ENCODE measurements at places on chromosomes 11 and 22.

GRCh38 chr11:66556086-66556485 is 9.4 kb downstream of the ACTN3 start:
- no peak overlapping the region for H3K4me3 ChIP-seq
- DNase-seq = no peak
- no peak overlapping the region for H3K27ac ChIP-seq

- no peaks in the 10 kb centered on the region for H3K36me3 ChIP-seq
- peaks cover 3% of the 10 kb centered on the region for H3K27me3 ChIP-seq
- H3K4me1 ChIP-seq = no peaks in the 10 kb centered on the region
Observed at GRCh38 chr11:123753110-123753509, 1.2 kb downstream of the OR6X1 start.

DNA sequence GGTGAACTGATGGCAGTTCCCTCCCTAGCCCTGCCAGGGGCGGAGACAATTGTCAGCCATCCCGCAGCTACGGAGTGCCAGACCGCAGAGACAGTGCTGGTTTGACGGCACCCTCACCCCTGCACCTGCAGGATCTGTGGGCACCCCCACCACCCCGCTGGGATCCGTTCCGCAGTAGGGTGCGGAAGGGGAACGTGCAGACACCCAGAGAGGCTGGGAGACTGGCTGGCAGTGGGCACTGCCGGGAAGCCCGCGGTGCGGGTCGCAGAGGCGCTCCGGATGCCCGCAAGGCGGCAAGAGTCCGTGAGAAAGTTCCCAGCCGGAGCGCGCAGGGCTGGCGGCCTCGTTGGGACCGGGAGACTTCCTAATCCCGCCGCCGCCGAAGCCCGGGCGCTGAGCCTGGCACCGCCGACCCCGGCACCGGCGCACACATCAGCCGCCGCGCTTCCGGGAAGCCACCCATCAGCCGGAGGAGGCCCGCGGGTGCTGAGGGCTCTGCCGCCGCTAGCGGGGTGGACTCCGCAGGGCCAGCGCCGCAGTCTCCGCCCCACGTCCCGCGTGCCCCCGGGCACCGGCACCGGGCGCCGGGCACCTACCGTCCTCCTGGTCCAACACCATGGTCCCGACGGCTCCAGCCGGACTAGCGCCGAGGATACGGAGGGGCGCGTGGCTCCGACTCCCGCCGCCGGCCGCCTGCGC is 4.3 kb upstream of the LMO1 start:
- H3K4me1 ChIP-seq = peaks cover 3% of the 10 kb centered on the region
- H3K4me3 ChIP-seq = peak overlapping the region; percentile 84
- no peaks in the 10 kb centered on the region for H3K36me3 ChIP-seq
- H3K27me3 ChIP-seq = no peaks in the 10 kb centered on the region

GRCh38 chr11:72189455-72190250 is 2.3 kb upstream of the FOLR1 start:
- H3K4me3 ChIP-seq = no peak overlapping the region
- H3K4me1 ChIP-seq = peaks cover 3% of the 10 kb centered on the region
- H3K36me3 ChIP-seq = no peaks in the 10 kb centered on the region
- no peak overlapping the region for H3K27ac ChIP-seq
- no peak for DNase-seq
- no peaks in the 10 kb centered on the region for H3K27me3 ChIP-seq

GRCh38 chr11:37841016-37841415 is 1243.0 kb upstream of the RAG2 start:
- no peaks in the 10 kb centered on the region for H3K36me3 ChIP-seq
- no peak overlapping the region for H3K27ac ChIP-seq
- no peak overlapping the region for H3K4me3 ChIP-seq
- no peaks in the 10 kb centered on the region for H3K27me3 ChIP-seq
- no peaks in the 10 kb centered on the region for H3K4me1 ChIP-seq

DNA sequence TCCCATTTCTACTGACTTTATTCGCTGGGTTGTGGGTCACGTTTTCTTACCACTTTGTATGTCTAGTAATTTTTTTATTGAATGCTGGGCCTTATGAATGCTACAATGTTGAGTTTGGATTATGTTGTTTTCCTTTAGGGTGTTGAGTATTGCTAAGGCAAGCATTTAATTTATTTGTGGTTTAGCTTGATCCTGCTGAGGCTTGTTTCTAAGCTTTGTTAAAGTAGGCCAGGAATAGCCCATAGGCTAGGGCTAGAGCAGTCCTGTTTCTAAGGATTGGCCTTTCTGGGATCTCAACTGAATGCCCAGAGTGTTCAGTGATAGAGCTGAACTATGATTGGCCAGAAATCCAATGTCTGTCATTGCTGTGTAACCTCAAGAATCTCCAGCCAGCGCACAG is 56.1 kb upstream of the LDLRAD3 start:
- no peak overlapping the region for H3K27ac ChIP-seq
- no peak for DNase-seq
- no peak overlapping the region for H3K4me3 ChIP-seq
- no peaks in the 10 kb centered on the region for H3K27me3 ChIP-seq
- peaks cover 3% of the 10 kb centered on the region for H3K4me1 ChIP-seq

GRCh38 chr11:82676483-82677094 is 57.1 kb downstream of the FAM181B start:
- H3K27ac ChIP-seq = no peak overlapping the region
- no peak overlapping the region for H3K4me3 ChIP-seq
- DNase-seq = no peak
- H3K4me1 ChIP-seq = no peaks in the 10 kb centered on the region

DNA sequence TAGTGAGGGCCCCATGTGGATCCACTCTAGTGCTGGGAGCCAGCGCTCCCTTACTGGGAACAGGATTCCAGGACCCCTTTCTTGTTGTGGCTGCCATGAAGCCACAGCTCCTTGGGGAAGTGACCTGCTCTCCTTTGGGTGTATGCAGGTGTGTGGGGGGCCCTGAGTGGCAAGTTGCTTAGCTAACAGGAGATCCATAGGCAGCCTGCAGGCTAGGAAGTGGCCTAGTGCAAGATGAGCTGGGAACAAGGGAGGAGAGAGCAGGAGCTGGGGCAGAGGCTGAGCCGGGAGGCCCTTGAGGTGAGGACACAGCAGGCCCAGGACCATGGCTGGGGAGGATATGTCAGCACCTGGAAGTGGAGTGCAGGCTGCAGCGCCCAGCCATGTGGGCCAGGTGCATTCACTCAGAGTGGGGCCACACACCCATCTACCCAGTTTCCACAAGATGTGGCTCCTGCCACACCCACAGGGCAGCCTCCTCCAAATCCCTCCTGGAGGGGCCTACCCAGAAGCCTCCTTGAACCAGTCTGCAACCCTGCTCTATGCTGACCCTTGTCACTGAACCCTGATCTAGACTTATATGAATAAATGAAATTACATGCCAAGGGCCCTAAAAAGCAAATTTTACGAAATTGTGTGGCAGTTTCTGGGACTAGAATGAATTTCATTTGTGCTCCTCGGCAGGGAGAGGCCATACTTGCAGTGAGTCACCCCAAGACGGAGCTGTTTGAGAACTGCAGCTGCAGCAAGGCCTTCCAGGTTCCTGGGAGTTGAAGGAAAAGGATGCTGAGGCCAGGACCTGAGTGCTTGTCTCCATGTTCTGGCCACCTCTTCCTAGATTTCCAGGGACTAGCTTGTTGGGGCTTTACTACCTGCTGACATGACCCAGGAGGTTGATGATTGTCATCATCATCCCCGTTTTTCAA is 3.2 kb downstream of the THAP7 start:
- peaks cover 14% of the 10 kb centered on the region for H3K4me1 ChIP-seq
- no peak for DNase-seq
- peaks cover 47% of the 10 kb centered on the region for H3K36me3 ChIP-seq
- no peak overlapping the region for H3K27ac ChIP-seq
- H3K27me3 ChIP-seq = no peaks in the 10 kb centered on the region
- H3K4me3 ChIP-seq = no peak overlapping the region

DNA sequence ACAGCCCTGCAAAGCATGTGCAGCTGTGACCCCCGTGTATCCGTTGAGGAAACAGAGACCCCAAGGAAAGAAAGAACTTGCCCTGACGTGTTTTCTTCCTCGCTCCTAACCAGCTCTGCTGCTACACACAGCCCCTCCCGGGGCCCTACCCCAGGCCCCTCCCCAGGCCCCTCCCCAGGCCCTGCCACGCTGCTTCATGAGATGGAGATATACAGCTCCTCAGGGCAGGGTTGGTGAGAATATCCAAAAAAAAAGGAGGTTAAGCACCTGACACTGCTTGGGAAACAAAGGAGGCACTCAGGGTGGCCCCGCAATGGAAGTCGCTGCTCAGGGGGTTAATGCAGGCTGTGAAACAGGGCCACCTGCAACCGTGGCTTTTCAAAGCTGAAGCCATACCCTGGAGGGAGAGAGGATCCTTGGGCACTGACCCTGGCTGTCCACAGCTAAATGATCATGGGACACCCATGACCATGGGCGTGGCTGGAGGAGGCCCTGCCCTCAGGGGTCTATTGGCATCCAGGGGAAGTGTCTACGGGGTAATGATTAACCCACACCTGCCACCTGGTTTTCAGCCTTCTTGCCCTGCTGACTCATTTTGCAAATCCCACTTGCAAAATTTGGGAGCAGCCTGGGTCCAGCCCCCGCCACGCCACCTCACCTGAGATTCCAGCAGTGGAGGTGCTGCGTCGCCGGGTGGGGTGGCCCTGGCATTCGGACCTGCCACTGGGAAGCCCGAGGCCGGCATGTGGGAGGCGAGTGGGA is 112.1 kb upstream of the ANO1 start:
- H3K4me3 ChIP-seq = no peak overlapping the region
- H3K36me3 ChIP-seq = no peaks in the 10 kb centered on the region
- no peaks in the 10 kb centered on the region for H3K4me1 ChIP-seq
- no peak for DNase-seq
- H3K27me3 ChIP-seq = no peaks in the 10 kb centered on the region
- H3K27ac ChIP-seq = peak overlapping the region; percentile 3

DNA sequence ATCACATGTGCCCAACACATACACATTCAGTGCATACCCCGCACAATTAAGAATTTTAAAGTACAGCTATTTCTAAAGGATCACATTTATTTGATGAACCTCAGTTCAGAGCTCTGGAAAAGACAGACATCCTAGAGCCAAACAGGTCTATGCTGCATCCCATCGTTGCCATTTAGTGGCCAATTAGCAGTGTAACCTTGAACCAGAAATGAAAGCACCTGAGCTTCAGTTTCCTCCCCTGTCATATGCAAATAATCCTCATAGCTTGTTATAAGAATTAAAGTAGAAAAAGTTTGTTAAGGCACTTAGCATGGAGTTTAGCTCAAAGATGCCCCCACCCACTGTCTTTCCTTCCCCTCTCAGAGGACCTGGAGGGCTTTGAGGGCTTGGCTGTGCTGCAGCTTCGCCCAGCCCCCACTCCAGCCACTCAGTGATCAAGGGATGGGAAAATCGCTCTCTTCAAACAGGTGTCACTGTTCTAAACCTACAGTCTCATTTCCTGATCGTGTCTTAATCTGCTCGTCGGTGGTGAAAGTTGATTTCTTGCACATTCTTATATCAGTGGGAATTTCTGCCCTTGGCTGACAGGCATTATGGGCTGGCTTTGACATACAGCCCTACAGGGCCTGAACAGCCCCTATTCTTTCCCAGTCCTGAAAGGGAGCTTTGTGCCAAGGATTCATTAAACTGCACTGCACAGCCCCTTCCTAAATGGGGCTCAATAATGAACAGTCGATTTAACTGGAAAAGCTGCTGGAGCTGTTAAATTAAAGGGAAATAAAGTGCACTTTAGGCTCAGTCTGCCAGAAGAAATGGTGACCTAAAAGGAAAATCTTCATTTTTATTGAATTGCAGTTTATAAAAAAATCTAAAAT is 23.3 kb upstream of the FAM181B start:
- DNase-seq = peak; percentile 17
- H3K4me3 ChIP-seq = no peak overlapping the region
- H3K36me3 ChIP-seq = no peaks in the 10 kb centered on the region

DNA sequence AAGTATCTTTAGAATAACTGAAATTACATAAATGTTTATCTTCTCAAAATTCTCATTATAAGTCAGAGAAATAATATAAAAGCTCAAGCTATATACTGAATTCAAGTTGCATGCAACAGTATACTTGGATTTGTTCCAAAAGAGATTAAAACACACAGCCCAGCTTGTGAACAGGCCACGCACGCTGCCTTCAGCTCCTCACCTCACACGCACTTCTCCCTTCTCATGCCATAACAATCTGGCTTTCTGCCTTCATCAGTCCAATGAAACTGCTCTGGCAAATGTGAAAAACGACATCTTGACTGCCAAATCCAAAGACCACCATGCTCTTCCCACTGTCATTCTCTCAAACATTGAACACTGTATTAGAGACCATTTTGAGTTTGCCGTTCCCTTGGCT is 22.1 kb downstream of the ATP6V1E1 start:
- DNase-seq = no peak
- no peak overlapping the region for H3K4me3 ChIP-seq
- no peak overlapping the region for H3K27ac ChIP-seq

GRCh38 chr11:75894036-75894585 is 79.1 kb downstream of the UVRAG start:
- no peak overlapping the region for H3K4me3 ChIP-seq
- H3K27me3 ChIP-seq = no peaks in the 10 kb centered on the region
- no peaks in the 10 kb centered on the region for H3K36me3 ChIP-seq
- H3K4me1 ChIP-seq = no peaks in the 10 kb centered on the region

DNA sequence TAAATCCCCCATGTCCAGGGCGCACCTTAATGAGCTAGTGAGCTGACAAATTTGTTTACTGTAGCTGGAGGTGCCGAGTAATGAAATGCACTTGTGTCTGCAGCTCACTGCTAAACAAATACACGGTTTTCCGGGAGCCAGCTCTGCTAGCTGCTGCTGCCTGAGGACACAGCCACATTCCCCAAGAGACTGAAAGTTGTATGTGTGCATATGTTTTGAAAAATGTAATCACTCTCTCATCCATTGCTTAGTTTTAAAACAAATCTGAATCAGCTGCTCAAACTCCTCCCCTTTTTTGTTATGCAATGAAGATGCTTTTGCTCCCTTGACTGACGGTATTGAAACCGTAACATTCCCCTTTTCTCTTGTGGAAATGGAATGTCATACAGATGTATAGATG is 62.4 kb upstream of the NNMT start:
- H3K4me1 ChIP-seq = peaks cover 47% of the 10 kb centered on the region
- H3K4me3 ChIP-seq = peak overlapping the region; percentile 42
- no peak for DNase-seq
- H3K36me3 ChIP-seq = no peaks in the 10 kb centered on the region
- no peaks in the 10 kb centered on the region for H3K27me3 ChIP-seq
- H3K27ac ChIP-seq = peak overlapping the region; percentile 98

Data from neuronal stem cell (in vitro differentiated cells).